ENCODE measurements at places on chromosomes 1 and 21.
A peak's percentile ranks its signal among the peaks of the same experiment; 100 is the strongest.

- DNase-seq = no peak
Measured at GRCh38 chr21:32360401-32360975, 32.3 kb downstream of the URB1 start.

DNA sequence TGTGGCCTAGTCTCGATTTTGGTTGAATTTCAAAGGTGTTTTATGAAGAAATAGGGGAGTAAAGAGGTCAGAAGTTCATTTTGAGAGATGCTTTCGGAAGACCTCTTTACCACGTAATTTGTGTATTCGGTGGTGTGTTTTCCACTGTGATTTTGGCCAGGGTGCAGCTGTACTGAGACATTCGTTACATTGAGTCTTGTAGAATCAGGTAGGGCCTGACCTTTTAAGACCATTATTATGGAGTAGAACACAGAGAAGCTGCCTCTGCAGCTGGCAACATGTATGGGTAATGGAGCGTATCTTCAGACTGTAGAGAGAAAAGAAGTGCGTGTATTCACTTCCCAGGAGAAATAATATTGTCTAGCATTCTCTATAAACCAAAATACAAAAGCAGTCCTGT is 326.5 kb downstream of the PDE4B start:
- no peak for DNase-seq

- no peak for DNase-seq
Measured at GRCh38 chr1:23492132-23492720, 8.2 kb upstream of the ASAP3 start.

GRCh38 chr21:35281956-35282355 is 232.9 kb upstream of the RUNX1 start:
- no peak for DNase-seq

- DNase-seq = no peak
Measured at GRCh38 chr1:94284476-94284875, 47.1 kb upstream of the ARHGAP29 start.

GRCh38 chr1:6357243-6357936 is 36.2 kb downstream of the ACOT7 start:
- DNase-seq = no peak

GRCh38 chr1:82625537-82625936 is 824.8 kb downstream of the ADGRL2 start:
- no peak for DNase-seq

DNA sequence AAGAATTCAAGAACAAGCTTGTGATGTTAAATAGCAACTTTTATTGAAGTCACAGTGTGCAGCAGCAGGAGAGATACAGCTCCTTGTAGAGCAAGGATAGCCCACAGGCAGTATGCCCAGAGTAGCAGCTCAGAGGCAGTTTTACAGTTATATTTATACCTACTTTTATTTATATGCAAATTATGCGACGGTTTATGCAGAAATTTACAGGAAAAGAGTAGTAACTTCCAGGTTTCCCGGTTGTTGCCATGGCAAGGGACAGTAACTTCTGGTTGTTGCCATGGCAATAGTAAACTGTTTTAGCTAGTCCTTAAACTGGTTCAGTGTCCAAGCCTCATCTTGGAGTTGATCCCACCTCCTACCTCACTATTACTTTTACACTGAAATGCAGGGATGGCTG is 344.6 kb upstream of the LYPLAL1 start:
- no peak for DNase-seq

DNA sequence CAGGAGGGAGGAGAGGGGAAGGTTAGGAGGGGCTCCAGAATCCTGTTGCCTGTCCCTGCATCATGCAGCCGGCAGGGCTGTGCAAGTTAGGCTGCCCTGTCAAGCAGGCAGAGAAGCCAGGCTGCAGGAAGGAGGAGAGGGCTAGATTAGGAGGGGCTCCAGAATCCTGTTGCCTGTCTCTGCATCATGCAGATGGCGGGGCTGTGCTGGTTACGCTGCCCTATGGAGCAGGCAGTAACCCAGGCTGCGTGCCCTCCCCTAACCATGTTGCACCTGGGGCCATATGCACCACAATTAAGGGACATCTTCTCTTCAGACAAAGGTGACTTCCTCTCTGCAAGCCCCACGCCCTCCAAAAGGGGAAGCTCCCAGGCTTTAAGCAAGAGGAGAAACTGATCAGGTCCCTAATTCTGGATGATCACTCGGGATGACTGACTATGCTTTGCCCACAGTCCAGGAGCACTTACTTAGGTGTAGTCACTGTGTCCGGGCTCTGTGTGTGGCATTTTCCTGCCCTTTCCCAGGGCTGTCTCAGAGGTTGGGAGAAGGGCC is 457.4 kb downstream of the SETD4 start:
- no peak for DNase-seq

DNA sequence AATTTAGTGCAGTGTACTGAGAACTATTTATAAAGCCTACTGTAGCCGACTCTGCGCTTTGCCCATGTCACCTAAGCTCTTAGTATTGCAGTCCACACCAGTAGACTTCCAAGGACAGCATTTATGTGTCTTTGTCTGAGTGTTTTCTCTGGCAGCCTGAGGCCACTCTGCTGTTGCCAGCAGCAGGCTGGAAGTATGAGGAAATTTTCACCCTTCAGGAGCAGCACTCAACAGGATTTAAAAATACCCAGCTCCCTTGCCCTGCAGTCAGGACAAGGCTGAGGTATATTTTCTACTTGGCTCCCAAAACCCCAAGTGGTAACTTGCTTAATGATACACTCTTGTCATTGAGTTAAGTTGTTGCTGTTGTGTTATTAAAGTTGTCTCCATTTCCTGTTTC is 230.1 kb downstream of the SRGAP2C start:
- no peak for DNase-seq

GRCh38 chr1:85582687-85583591 is 2.4 kb downstream of the CCN1 start:
- DNase-seq = no peak

DNA sequence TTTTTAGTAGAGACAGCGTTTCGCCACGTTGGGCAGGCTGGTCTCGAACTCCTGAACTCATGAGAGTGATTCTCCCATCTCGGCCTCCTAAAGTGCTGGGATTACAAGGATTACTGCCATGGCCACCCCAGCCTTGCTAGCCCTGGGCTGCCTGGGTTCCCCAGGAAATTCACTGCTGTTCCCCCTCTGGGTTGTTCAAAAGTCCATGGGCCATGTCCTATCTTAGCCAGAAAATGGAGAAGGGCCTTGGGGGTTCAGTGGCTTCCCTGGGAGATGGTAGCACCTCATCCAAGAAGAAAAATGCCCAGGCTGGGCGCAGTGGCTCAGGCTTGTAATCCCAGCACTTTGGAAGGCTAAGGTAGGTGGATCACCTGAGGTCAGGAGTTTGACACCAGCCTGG is 20.9 kb downstream of the SLC26A9 start:
- no peak for DNase-seq

DNA sequence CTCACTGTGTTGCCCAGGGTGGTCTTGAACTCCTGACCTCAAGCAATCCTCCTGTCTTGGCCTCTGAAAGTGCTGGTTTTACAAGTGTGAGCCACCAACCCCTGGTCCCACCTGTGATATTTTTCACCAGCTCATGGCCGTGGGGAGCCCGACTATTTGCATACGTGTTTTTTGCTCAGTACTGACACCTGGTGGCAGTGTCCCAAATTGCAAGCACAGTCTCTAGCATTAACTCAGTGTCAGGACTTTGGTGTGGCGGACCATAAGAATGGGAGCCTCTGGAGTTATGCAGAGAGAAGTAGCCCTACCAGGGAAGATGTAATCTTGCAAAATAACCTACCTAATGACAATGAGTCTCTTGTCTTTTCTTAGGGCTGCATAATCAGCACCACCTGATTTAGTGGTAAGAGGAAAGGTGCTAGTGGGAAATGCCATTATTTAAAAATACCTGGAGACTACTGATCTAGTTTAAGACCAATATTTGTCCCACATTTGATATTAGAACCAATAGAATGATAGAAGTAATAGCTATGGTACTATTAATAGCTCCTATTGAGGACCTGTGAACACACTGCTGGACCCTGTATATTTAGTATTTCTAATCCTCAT is 305.4 kb downstream of the DISC1 start:
- peak; percentile 23 for DNase-seq

DNA sequence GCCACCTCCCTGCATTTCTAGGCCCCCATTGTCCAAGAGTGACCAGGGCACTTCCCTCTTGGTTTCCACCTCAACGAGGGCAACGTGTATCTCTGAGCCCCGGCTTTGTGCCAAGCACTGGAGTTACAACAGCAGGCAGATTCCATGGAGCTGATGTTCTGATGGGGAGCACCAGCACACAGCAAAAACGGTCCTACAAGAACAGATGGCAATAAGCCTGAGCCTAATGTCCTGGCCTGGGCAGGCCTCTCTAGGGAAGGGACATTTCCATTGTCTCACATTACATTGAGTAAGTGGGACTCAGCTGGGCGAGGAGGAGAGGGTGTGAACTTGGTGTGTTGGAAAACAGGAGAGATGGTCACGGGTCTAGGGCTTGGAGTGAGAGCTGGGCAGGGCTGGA is 27.2 kb upstream of the NPPB start:
- no peak for DNase-seq

- DNase-seq = no peak
Measured at GRCh38 chr1:154777154-154777553, 92.9 kb downstream of the KCNN3 start.

DNA sequence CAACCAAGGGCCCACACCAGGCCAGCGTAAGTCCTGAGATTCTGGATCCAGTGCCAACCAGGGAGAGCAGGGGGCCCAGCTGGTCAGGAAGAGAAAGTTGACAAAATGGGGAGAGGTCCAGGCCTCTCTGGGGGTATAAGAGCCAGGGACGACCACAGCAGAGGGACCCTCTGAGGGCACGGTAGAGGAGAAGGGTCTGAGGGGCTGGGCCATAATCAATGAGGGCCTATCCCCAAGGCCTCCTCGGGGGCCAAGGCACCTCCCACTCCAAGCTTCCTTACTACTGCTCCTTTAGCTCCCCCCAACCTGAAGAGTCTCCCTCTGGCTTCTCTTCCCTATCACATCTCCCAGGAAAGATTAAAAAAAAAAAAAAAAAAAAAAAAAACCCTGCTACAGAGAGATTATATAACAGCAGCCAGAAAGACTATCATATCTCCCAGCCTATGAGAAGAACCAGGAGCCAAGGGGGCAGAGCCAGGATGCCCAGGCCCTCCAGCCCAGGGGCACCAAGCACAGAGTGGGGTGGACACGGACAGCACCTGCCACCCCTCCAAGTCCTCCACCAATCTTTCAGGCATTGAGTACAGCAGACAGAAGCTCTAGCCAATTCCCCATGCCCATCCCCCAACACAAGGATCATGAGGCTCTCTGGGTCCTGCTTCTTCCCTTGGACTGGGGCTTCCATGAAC is 2.7 kb downstream of the MEF2D start:
- no peak for DNase-seq

GRCh38 chr21:35923971-35924370 is 136.4 kb downstream of the SETD4 start:
- no peak for DNase-seq

- DNase-seq = no peak
Measured at GRCh38 chr1:200240656-200241055, 169.2 kb downstream of the ZNF281 start.

DNA sequence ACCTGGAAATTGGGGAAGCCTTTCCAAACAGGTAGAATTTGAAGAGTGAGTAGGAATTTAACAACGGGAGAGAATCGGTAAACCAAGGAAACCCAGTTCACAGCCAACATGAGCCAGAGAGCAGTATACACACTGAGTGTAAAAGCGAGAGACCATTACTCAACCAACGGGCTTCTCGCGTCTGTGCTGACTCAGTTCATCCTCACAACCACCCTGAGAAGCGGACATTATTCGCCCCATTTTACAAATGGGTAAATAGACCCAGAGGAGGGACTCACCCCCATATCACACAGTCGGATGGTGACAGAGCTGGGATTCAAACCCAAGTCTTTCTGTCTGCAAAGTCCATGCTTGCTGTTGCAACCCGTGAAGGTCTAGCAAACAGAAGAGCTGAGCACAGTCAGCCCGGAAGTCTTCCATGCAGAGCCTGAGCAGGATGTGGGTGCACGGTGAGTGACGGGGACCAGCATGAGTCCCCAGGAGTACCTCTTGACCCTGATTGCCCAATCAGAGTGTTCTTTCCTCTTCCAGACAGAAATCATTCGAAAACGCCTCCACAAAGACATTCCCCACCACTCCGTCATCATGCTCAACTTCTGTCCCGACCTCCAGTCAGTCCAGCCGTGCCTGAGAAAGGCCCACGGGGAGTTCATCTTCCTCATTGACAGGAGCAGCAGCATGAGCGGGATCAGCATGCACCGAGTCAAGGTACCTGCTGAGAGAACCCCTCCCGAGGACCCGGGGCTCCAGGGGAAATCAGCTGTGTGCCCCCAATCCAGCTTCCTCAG is 32.3 kb downstream of the VWA5B1 start:
- DNase-seq = no peak

- no peak for DNase-seq
Measured at GRCh38 chr1:240122639-240123613, 31.2 kb downstream of the FMN2 start.

DNA sequence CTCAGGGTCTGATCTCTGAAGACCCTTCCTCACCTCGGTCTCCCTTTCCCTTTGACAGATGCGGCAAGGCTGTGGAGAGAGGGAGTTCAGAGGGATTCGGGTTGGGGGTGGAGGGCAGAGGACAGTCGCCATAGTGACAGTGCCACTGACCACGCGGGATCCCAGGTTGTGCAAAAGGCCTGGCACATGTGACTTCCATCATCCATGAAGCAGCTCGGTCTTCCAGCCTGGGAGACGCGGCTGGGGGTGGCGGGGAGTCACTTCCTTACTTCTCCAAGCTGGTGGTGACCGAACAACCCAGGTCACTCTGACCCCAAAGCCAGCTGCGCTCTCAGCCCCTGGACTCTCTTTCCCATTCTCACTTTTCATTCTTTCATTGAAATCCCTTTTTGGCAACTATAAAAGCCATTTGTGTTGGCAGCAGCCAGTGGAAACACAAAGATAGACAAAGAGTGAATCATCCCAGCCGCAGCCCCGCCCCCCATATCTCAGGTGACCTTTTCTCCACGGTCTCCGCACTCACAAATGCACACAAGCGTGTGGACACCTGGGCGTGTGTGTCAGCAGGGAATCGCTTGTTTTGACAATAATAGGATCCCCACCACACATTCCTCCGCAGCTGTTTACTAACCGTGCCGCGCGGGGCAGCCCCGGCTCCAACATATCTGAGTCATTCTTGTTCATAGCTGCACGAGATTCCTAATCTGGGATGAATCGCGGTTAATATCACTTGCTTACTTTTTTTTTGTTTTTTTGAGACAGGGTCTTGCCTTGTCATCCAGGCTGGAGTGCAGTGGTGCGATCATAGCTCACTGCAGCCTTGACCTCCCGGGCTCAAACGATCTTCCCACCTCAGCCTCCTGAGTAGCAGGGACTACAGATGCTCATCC is 68.3 kb downstream of the DHRS3 start:
- DNase-seq = no peak

GRCh38 chr1:67126974-67127373 is 7.8 kb downstream of the C1orf141 start:
- no peak for DNase-seq

GRCh38 chr1:235831148-235831547 is 35.6 kb downstream of the LYST start:
- no peak for DNase-seq

DNA sequence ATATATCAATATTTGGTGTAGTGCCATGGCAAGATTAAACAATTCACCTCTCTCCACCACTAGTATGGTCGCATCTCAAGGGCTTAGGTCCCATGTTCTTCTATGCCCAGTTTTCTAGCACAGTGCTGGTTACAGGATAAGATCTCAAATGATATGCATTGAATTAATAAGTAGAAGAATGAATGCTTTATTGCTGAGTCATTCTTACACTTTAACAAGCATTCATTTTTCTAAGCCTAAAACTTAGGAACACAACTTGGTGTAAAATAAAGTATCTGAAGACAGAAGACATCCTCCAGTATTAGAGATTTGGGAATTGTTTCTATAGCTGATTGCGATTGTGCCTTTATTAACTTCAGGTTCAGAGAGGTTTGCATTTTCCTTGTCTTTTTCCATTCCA is 85.8 kb downstream of the TBX15 start:
- no peak for DNase-seq
